Mucosa of gallbladder (tissue), 1 donor: ENCODE measurements at places on chromosomes 3 and 15.
A peak's percentile ranks its signal among the peaks of the same experiment; 100 is the strongest.

DNA sequence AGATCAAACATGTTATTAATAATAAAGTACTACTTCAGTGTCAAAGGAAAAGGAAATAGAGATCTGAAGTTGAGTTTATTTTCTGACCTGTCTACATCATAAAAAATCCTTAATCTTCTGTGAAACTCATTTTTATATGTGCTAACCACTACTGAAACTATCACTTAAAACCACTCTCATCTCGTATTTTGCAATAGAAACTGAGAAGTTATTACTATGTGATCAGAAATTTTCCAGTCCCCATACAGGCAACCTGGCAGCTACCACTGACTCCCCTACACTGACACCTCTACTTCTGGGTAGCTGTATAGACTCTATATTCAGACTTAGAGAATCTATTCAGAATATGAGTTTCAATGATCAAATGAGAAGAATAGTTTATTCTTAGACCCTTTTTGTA, 8.3 kb downstream of the HDGFL3 start:
- no peak for DNase-seq

- no peak for DNase-seq
These were observed 2.1 kb downstream of the CD80 start for GRCh38 chr3:119557192-119557876.

DNA sequence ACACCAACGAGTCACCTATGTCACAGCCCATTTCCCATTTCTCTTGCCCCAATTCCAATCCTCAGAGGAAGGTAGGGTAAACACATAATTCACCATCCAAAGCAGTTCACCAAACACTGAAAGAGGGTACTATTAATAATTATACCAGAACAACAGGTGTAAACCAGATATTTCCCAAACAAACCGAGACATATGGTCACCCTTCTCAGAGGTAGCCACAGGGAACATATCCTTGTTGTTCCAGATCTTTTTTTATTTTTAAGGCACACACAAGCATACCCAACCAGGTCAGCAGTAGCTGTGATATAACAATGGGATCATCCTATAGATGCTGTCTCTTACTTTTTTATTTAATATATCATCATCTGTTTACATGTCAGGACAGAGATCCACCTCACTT, 24.7 kb downstream of the MAGI1 start:
- no peak for DNase-seq

DNA sequence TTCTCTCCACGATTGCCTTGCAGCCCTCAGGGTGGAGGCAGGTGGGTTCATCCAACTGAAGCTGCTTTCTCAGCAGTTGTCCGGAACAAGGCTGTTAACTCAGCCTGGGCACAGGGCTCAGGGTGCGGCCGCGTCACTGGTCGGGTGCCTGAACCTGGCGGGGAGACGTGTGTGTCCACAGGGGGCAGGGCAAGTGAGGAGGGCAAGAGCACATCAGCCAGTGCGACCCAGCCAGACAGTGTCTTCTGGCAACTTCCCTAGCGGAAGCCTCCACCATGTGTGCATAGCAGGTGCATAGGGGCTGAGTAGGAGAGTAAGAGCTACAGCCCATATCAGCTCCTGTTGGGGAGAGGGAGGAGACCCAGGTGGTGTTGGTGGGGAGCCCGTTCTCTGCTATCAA, 150.4 kb upstream of the THRB start:
- DNase-seq = no peak

GRCh38 chr15:51144021-51144532, 49.4 kb upstream of the TNFAIP8L3 start:
- DNase-seq = no peak

- DNase-seq = no peak
These were observed 318.0 kb downstream of the FGF12 start for GRCh38 chr3:192409201-192409837.

DNA sequence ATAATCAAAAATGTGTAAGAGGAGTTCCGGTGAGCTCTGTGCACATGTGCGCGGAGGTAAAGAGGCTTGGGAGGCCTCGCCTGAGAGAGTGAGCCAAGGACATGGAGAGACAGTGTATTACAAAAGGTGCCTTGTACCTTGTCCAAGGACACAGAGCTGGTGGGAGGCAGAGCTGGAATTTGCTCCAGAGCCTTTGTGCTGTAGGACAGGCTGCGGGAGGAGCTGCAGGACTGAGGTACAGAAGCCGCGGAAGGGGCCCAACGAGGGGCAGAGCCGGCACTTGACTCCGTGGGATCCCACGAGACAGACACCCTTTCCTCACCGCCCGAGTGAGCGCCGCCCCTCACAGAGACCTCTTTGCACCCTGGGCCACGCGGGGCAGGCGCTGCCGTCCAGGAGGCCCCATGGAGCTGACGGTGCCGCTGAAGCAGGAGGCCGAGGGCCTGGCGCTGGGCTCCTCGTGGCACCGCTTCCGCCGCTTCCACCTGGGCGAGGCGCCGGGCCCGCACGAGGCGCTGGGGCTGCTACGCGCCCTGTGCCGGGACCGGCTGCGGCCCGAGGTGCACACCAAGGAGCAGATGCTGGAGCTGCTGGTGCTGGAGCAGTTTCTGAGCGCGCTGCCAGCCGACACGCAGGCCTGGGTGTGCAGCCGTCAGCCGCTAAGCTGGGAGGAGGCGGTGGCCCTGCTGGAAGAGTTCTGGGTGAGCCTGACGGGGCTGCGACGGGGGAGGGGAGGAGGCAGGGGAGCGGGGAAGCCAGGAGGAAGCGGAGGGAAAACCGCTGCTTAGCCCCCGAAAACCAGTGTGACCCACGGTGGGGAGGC, 68.7 kb downstream of the SLTM start:
- peak; percentile 33 for DNase-seq

- DNase-seq = no peak
These were observed 49.6 kb downstream of the MAP6D1 start for GRCh38 chr3:183775781-183776180.

DNA sequence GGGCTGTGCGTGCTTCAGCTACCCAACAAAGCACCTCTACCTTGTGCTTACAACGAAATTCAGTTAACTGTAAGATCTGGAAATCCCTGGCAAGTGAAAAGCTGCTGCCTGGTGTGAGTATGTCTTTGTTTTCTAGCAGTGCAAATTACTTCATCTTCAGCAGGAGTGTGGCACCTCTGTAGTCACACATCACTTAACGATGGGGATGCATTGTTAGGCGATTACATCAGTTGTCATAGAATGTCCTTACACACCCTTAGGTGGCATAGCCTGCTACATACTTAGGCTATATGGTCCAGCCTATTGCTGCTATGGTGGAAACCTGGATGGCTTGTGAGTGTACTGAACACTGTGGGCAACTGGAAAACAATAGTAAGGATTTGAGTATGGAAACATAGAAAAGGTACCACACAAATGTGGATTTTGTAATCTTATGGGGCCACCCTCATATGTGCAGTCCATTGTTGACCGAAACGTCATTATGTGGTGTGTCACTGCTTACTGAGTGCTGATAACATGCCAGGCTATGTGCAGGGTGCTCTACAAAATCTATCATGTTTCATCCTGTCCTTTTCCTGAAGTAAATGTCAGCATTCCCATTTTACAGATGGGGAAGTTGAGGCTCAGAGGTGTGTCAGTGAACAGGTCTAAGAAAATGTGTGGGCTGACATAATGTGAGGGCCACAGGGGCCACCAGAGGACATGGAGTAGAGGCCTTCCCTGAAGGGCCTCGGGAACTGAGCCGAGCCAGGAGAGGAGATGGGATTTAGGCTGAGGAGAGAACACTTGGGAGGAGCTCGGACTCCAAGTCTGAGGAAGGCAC, 173.5 kb downstream of the VGLL4 start:
- DNase-seq = no peak

DNA sequence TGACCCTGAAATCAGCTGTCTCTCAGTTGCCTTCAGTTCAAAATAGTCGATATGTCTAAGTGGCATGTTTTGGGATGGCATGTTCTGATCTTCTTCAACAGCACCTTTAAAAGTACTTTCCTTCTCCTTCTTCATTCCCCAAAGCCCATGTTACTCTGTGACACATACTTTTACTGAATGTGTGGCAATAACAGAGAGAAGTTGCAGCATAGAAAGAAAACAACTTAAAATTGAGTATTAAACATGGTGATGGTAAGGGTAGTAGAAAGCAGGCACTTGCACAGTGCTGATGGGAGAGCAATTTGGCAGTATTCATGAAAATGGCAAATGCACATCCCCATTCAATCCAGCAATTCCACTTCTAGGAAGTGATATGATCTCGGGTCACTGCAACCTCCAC, 12.3 kb upstream of the ULK4 start:
- DNase-seq = no peak

DNA sequence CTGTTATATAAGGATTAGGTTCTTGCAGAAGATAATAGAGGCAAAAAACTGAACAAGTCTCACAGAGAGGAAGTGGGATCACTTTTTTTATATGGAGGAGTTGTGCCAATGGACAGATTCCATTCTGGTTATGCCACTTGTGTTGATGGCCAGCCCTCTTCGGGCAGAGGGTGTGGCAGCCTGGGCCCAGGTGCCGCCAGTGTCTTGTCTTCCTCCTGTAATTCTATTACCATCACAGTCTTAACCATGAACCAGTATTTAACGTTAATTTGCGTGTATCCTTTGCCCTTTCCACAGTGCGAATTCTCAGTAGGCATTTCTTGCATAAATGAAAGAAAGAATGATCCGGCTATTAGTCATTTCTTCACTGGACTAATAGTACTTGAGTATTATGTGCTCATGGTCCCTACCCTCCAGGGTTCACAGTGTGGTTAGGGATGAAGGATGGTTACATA, 7.0 kb upstream of the USP4 start:
- DNase-seq = no peak

- no peak for DNase-seq
These were observed 52.5 kb downstream of the CYP11A1 start for GRCh38 chr15:74314795-74315438.

DNA sequence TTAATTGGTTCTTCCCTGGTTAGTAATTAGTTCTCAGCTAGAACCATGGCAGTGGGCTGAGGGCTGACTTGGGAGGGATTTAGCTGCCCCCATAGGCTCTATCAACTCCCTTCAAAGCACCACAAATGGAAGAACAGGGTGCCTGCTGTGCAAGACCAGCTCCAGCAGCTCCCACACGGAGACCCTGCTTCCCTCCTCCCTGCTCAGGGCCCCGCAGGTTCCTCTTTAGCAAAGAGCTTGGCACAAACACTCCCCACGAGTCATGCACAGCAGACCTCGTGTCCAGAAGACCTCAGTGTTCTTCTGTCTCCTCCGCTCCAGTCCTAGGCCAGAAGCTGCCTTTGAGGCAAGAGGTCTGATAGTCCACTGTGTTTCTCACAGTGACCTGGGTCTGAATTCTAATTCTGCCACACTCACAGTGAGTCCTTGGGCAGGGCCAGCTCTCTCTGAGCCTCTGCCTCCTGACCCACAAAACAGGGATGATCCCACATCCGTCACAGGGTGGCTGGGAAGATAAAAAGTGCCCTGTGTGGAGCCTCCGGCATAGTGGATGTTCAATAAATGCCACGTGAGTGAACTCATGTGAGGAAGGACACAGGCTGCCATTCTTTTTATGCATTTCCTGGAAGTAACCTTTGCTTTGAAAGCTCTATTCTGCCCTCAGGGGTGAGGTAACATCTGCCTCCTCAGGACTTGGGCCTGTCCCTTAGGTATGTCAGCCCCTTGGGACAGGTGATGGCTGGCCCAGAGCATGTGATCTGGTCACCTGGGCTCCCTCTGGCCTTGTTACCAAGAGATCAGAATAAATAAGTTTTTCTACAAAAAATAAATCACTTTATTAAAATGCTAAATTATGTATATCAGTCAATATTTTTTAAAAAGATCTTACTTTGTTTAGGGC, 7.6 kb downstream of the RAB6B start:
- no peak for DNase-seq

GRCh38 chr3:110598847-110599490, 472.6 kb upstream of the NECTIN3 start:
- no peak for DNase-seq

DNA sequence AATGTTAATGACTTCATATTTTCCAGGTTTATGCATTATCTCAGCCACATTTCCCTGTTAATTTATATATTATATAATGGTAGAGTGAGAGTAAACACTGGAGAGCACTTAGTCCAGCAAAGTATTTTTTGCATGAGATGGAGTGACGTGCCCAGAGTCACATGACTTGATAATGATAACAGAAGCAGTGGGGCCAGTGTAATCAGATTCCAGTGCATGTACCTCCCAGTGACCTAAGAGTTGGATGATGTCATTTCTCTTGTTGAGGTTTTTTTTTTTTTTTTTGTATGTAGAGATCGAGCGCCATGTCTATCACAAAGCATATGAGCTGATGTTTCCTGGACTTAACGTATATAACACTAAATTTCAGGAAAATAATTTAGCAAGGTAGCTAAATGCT, 375.3 kb downstream of the CNTN6 start:
- DNase-seq = no peak

DNA sequence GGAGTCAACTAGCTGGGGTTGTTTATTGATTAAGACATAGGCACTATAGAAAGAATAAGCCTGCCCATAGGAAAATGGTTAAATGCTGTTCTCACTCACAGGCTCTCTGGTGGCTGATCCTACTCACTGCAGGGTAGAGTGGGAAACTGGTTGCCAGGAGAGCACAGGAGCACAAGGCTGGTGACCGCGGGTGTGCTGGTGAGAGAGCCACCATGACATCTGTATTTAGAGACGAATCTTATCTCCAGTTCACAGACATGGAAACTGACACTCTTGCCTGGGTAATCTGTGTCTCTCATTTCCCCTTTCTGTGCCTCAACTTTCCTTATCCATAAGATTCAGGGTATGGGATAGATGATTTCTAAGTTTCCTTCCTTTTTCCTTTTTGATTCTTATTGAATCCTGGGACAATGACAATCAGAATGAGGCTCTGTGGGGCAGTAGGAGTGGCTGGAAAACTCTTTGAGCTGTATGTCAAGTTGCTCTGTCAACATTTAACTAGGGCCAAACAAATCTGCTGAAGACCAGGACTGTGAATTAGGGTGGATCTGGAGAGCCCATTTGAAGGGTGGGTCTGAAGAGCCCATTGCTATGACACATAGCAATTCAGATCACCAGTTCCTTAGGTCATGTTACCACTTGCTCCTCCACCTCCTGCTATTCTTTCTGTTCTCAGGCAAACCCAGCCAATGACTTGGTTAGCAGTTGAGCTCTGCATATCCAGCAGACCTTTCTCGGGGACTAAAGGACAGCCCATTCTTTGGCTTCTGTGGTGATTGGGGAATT, 286.1 kb upstream of the TBL1XR1 start:
- DNase-seq = no peak

GRCh38 chr3:187016639-187017345, 86.5 kb downstream of the ST6GAL1 start:
- DNase-seq = no peak

DNA sequence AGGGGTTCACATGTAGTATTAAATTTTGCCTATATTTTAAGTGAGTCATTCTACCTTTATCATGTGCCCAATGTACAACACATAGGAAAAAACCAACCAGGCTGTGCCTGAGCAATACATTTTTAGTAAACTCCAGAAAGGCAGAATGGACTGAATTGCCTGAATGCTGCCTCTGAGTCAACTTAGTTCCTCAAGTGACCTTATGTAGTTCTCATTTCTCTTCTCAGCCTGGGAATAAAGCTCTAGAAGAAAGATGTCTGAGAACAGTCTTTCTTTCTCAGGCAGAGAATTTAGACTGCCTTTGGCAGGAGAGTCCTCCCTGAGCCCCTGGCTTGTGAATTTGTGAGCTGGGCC, 13.0 kb downstream of the ST3GAL6 start:
- DNase-seq = no peak

- DNase-seq = no peak
These were observed 16.6 kb downstream of the MASP1 start for GRCh38 chr3:187274977-187275338.
